ENCODE measurements at places on chromosomes 11 and 22.

- DNase-seq: no peak
Observed at GRCh38 chr11:844693-845644, 2.3 kb downstream of the TSPAN4 start.

- DNase-seq: no peak
Observed at GRCh38 chr11:12831471-12832202, 157.4 kb downstream of the TEAD1 start.

DNA sequence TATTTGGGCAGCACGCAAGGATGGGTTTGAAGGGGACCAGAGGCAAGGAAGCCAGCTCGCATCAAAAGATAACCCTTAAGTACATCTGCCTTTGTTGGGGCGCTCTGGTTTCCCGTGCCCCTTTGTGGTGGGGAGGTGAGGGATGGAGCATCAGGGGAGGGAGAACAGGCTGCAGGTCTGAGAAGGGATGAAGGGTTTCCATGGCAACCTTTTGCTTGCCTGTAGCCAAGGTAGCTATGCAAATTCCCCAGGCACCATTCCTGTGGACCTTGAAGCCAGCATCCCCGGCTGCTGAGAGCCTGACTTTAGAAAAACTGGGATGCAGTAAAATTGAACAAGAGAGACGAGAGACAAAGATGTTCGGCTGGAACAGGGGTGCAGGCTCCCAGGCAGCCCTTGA, 75.7 kb downstream of the SEZ6L start:
- DNase-seq: no peak

DNA sequence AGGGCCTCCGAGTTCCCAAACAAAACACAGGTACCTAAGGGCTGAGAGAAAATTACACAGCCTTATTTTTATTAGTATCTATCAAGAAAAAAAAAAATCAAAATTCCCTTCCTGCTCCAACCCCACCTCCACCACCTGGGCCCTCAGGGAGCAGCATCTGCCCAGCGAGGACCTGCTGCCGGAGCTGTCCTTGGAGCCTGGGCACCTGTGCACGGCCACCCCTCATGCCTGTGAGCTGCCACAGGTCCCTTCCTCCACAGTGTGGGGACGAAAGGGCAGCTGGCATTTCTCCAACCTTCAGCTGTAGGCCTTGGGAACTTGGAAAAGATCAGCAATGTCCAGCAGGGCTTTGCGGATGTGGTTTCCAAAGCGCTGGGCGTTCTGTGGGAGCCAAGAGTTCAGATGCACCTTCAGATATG, 6.3 kb upstream of the SYCE3 start:
- DNase-seq: no peak

Data from stimulated activated CD4-positive, alpha-beta T cell treated with anti-CD3 and anti-CD28 coated beads, Interleukin-4, amount 100 ng/mL, for 1 hour (primary cell).